Stimulated activated CD4-positive, alpha-beta T cell treated with anti-CD3 and anti-CD28 coated beads, TNF-alpha, amount 100 ng/mL, for 24 hours (primary cell): ENCODE measurements at places on chromosomes 3 and 15.
A peak's percentile ranks its signal among the peaks of the same experiment; 100 is the strongest.

GRCh38 chr3:194364652-194365434 is 4.7 kb downstream of the LRRC15 start:
- DNase-seq = no peak

DNA sequence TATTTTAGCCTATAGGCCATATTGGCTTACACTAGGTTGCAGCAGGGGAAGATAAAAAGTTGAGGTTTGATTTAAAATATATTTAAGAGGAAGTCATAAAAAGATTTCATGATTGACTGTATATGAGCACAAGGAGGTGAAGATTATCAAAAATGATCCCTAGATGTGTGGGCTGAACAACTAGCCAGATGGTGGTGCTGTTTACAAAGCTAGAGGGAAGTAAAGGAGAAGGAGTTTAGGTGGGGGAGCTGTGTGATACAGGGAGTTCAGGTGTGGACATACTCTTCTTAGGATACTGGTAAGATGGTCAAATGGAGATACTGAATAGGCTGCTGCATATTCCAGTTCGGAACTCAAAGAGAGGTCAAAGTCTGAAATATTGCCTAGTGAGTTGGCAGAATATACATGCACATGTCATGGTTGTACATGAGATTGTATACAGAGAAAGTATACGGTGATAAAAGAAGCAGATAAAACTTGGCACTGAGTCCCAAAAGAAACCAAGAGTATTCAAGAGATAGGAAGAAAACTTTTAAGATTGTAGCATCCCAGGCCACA is 727.8 kb downstream of the NLGN1 start:
- no peak for DNase-seq

- no peak for DNase-seq
Observed at GRCh38 chr15:86432861-86433260, 353.2 kb downstream of the AGBL1 start.

DNA sequence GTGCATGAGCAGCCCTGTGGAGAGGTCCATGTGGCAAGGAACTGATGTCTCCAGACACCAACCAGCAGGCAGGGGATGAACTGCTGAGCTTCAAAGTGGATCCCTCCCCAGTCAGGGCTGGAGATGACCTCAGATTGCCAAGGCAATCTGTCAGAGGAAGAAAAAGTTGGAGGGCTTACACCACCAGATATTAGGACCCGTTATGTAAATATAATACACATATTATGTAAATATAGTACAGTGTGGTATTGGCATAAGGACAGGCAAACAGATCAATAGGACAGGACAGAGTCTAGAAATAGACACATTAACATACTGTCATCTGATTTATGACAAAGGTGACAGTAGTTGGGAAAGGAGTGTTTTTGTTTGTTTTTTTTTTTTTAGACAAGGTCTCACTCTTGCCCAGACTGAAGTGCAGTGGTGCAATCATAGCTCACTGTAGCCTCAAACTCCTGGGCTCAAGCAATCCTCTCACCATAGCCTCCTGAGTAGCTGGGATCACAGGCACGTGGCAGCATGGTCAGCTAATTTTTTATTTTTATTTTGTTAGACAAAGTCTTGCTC is 18.0 kb upstream of the RAB7A start:
- DNase-seq = no peak

GRCh38 chr15:20355256-20355868 is 186.2 kb downstream of the GOLGA6L6 start:
- no peak for DNase-seq

DNA sequence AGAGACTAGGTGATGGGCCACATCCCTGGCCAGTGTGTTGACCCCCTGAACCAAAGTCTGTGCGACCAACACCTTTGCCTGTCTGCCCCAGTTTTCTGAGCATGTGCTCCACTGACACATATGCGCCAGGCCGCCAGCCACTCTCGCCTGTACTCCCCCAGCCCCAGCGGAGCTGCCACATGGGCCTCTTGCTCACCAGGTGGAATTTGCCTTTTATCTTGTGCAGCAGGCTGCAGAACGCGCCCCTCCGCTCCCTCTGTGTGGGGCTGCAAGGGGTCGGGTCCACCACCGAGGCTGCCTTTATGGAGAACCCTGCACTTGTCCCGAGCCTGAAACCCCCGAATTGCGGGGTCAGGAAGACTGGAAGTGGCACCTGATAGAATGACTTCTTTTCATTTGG is 405.7 kb upstream of the NPAP1 start:
- no peak for DNase-seq

- DNase-seq = no peak
Observed at GRCh38 chr15:74240002-74240568, 4.0 kb downstream of the CCDC33 start.

DNA sequence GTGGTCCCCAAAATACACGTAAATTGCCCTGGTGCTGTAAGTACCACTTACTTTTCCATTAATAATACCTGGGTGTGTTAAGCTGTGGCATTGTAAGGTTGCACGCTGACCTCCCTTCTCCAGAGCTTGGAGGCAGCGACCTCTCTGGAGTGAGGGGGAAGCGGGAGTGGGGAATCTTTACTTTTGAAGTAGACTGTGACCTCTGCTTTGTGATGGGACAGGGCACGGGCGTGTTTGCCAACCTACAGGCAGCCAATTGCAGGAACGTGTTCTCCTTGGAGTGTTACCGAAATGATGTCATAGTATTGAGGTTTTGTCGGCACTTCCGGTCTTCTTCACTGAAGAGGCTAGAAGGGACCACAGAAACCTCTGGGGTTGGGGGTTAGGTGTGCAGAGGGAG is 227.3 kb upstream of the C2CD4B start:
- DNase-seq = no peak

DNA sequence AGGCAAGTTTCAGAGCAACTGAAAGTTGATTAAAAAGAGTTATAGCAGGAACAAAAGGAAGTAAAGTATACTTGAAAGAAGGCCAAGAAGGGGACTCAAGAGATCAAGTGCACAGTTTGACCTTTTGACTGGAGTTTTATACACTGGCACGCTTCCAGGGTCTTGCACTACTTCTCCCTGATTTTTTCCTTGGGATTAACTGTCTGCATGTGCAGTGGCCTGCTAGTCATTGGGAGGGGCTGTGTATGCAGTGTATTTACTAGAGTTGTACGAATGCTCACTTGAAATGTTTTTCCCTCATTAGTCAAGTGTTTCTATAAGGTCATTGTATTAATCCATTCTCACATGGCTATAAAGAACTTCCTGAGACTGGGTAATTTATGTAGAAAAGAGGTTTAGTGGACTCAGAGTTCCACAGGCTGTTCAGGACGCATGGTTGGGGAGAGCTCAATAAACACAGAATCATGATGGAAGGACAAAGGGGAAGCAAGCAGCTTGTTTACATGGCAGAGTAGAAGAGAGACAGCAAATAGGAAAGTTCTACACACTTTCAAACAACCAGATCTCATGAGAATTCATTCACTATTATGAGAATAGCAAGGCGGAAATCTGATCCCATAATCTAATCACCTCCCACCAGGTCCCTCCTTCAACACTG is 571.8 kb downstream of the ZPLD1 start:
- DNase-seq = no peak

DNA sequence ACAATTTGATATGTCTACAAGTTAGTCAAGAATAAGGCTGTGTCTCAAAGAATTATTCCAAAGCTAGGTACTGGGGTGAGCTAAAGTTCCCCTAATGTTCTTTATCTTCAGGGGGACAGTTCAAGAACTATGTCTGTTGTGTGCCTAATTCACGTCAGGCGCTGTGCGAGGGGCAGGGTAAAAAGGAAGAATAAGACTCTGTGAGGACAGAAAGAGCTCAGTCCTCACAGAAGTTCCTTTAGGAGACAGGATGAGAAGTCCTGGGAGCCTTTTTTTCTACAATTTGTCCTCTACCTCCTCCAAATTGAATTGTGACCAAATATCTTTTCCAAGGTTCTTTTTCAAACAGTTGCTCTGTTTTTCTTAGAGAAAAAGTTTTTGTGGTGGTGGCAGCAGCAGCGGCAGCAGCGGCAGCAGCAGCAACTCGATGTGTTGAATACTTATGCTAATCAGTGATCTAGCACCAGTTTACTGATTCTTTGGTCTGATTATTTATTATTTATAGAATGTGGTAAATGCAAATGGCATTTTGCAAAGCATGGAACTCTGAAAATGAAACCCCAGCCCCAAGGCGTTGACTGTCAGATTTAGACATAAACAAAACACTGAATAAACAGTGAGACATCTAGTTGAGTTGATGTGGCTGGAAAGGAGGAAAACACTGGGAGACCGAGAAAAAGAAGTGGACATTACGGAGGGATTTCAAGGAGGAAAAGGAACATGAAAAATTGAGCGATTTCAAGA is 88.6 kb downstream of the GTPBP8 start:
- no peak for DNase-seq

GRCh38 chr3:53046171-53047170 is 598 bp upstream of the SFMBT1 start:
- DNase-seq = peak; percentile 22

DNA sequence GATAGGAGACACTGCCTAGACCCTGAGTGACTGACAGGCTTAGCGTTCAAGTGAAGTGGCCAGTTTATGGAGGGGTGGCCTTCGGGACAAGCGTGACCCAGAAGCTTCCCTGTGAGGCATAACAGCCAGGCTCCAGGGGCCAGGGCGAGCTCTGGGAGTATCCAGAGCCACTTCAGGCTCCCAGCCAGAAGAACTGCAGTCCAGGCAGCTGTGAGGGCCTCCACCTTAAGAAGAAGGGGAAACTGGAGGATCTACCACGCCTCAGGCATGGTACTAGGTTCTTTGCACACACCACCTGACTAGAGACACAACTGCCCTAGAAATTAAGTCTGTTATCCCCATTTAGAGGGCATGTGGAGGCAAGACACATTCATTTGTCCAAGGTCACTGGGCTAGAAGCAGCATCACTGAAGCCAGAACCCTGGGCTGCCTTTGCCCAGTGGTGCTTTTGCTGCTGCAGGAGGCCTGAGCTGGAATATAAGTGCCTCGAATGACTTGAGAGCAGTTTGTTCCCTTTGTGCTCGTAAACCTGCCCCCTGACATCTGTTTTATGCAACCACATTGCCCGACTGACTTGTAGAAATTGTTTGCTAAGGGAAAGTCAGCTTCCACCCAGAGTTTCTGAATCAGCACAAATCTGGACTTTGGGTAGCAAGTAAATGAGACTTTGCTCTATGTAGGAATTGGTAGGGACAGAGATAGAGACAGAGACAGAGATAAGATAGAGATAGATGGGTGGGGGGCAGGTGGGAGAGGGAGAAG is 23.3 kb downstream of the RASGRF1 start:
- no peak for DNase-seq

GRCh38 chr3:128188326-128188725 is 35.0 kb downstream of the EEFSEC start:
- no peak for DNase-seq
